HS-27A (cell line): ENCODE measurements at places on chromosomes 11 and 22.

GRCh38 chr11:32435152-32435480 is 223 bp downstream of the WT1 start:
- DNase-seq = no peak

DNA sequence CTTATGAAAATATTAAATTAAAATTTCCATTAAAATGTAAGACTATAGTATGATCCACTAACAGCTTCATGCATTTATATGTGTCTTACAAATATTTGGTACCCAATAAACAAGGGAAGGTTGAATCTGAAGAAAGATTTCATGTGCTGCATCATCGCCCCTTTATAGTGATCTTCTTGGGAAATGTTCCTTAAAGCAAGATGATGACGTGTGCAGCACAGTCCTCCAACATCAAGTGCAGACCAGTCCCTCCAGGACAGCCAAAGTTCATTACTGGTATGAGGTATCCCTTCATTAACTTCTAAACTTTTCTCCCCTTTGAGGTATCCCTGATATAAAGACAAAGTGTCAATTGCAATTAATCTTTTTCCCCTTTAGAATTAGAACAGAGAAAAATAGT is 567.0 kb downstream of the METTL15 start:
- no peak for DNase-seq

GRCh38 chr11:119701591-119702549 is 27.1 kb downstream of the NECTIN1 start:
- no peak for DNase-seq

- no peak for DNase-seq
Observed at GRCh38 chr22:20660441-20661054, 113.4 kb upstream of the SERPIND1 start.

- no peak for DNase-seq
Observed at GRCh38 chr22:22394591-22394990, 114.0 kb downstream of the ZNF280B start.

GRCh38 chr11:66902486-66903177 is 45.8 kb downstream of the LRFN4 start:
- no peak for DNase-seq

GRCh38 chr11:128956401-128957201 is 13.9 kb upstream of the TP53AIP1 start:
- peak; percentile 14 for DNase-seq

DNA sequence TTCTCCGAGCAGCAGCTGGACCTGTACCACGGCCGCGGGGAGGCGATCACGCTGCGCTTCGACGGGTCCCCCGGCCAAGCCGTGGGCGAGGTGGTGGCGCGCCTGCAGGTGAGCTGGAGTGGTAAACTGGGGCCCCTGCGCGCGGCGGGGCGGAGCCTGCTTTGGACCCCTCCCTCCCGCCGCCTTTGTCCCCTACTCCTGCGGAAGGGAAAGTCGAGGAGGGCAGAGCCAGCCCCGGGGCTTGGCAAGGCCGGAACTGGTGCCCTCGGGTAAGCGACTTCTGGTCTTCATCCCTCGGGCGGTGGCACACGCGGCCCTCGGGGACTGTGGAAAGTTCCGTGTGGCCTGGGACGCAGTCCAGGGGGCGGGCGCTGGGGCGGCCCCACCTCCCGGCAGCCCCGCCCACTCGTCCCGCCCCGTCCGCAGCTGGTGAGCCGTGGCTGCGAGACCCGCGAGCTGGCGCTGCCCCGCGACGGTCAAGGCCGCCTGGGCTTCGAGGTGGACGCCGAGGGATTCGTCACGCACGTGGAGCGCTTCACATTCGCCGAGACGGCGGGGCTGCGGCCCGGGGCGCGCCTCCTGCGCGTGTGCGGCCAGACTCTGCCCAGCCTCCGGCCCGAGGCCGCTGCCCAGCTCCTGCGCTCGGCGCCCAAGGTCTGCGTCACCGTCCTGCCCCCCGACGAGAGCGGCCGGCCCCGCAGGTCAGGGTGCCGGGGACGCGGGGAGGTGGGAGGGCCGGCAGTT is 9.2 kb downstream of the SIPA1 start:
- DNase-seq = no peak

GRCh38 chr11:55942785-55943392 is 6.7 kb upstream of the OR5I1 start:
- DNase-seq = no peak

GRCh38 chr11:69563946-69564775 is 76.8 kb upstream of the CCND1 start:
- no peak for DNase-seq

- no peak for DNase-seq
Observed at GRCh38 chr22:24809331-24809730, 3.3 kb downstream of the SGSM1 start.

GRCh38 chr11:111966678-111967077 is 29.5 kb downstream of the DIXDC1 start:
- no peak for DNase-seq

GRCh38 chr22:29469755-29470154 is 10.3 kb upstream of the NEFH start:
- DNase-seq = no peak

DNA sequence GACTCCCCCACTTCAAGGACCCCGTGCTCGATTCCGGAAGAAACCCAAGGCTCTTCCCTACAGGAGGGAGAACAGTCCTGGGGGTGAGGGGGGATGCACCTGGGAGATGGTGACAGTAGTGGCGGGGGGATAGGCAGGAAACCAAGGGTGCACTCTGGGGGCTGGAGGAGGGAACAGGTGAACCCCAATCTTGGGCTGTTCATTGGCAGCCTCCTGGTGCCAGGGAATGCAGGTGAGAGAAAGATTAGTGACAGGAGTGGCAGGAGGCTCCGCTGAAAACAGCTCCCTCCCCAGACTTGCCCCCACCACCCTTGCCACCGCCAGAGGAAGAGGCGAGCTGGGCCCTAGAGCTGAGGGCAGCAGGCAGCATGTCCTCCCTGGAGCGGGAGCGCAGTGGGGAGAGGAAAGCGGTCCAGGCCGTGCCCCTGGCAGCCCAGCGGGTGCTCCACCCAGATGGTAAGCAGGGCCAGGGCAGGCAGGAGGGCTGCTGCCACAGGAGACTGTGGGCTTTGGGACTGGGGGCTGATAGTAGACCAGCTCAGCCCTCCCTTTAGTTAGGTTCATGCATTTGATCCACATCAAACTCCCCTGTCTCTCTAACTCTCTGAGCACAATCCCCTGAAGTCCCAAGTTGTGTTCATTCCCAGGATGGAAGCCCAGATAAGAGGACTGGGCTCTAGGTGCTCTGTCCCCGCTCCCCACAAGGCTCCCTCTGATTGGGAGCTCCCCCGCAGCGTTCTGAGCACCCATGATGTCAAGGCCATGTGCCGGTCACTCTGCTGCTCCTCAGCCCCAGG is 14.5 kb downstream of the ROBO3 start:
- no peak for DNase-seq

DNA sequence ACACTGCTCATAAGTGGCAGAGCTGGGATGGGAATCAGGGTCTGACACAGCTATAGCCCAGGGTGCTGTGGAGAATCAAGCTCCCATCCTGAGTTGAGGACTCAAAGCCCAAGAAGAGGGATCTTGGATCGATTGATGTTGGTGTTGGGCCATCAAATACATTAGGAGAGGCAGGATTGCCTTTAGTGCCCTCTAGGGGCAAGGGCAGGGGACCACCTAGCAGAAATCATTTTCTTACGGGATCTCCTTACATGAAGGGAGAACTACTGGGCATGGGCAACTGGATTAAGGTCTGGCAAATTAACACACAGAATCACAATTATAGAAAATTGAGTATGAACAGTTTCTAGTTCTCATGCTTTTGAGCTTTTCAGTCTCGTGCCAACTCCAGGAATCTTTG is 24.9 kb upstream of the EMSY start:
- no peak for DNase-seq

- peak; percentile 51 for DNase-seq
Observed at GRCh38 chr11:76074148-76075095, 131.9 kb downstream of the WNT11 start.

DNA sequence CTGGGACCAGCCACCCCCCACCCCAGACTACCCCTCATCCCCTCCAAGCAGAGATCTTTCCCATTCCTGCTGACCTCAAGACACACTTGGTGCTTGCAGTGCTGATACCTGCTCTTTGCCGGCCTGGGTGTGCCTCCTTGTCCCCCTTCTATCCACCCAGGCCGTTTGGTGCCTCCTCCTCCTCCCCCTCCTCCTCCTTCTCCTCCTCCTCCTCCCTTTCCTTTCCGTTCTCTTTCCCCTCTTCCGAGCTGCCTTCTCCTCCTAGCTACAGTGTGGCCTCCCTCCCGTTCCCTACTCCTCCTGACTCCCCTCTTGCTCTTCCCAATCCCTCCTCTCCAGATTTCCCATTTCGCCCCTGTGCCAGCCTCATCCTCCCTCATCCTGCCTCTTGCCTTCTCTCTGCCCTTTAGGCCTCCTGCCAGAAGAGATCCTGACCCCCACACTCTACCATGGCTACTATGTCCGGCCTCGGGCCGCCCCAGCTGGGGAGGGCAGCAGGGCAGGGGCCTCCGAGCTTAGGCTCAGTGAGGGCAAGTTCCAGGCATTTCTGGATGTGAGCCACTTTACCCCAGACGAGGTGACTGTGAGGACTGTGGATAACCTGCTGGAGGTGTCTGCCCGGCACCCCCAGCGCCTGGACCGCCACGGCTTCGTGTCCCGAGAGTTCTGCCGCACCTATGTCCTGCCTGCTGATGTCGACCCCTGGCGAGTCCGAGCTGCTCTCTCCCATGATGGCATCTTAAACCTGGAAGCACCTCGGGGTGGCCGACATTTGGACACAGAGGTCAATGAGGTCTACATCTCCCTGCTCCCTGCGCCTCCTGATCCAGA is 712 bp downstream of the HSPB2 start:
- DNase-seq = no peak

- no peak for DNase-seq
Observed at GRCh38 chr11:3808861-3809623, 682 bp downstream of the PGAP2 start.

- peak; percentile 68 for DNase-seq
Observed at GRCh38 chr11:58061813-58062212, 31.1 kb downstream of the OR6Q1 start.

- no peak for DNase-seq
Observed at GRCh38 chr11:4030197-4030596, 64.4 kb upstream of the RRM1 start.

GRCh38 chr22:38638216-38638615 is 18.0 kb downstream of the FAM227A start:
- DNase-seq = no peak

DNA sequence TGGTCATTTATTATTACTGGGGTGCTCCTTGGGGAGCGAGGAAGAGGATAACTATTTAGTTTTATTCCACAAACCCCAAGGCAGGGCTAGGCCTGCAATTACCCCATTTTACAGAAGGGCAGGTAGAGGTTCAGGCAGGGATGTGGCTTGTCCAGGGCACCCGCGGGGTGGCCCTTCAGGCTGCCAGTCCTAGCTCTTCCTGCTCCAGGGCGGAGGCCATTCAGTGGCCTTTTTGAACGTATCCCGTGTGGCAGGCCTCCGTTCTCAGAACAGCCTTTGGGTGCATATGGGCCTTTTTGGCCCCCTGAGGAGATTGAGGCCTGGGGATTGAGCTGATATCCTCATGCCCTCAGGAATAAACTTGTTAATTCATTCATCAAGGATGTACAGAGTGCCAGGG is 66.2 kb downstream of the MPPED1 start:
- no peak for DNase-seq

GRCh38 chr11:103147627-103148026 is 38.4 kb downstream of the DYNC2H1 start:
- no peak for DNase-seq

GRCh38 chr11:120575461-120575860 is 63.9 kb downstream of the GRIK4 start:
- DNase-seq = no peak

- DNase-seq = no peak
Observed at GRCh38 chr11:130459521-130459920, 11.1 kb downstream of the ADAMTS15 start.

DNA sequence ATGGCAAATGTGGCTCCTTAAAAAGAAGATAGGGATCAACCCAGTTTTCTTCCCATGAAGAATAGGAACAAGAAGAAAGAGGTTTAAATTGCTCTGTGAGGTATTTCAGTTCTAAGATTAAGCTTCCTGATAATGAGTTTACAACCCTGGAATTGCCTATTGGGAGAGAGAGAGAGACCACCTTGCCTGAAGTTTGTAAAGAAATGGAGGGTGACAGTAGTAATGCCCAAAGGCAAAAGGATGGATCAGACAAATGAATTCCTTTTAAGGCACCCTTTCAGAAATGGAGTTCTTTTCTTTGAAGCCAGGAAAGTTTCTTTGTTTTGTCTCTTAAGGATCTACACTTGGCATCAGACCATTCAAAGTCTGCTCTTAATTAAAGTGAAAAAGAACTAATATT is 74.3 kb downstream of the DDIAS start:
- no peak for DNase-seq

GRCh38 chr22:42078469-42079318 is 806 bp upstream of the SMDT1 start:
- no peak for DNase-seq

- DNase-seq = no peak
Observed at GRCh38 chr22:19569276-19569640, 45.0 kb upstream of the CLDN5 start.
